ENCODE measurements at places on chromosomes 3 and 15.

- DNase-seq, result no peak
Observed at GRCh38 chr3:160797356-160797755, 41.3 kb downstream of the PPM1L start.

DNA sequence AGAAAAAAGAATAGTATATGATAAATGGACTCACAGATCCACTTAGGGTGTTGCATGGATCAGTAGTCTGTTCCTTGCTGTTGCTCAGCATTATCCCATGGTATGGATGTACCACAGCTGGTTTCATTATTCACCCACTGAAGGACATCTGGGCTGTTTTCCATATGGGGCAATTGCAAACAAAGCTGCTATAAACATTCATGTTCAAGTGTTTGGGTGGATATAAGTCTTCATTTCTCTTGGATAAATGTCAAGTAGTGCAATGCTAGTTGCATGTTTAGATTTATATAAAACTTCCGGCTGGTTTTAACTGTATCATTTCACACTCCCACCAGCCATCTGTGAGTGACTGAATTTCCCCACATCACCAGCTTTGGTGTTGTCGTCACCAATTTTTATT is 137.7 kb downstream of the ASB7 start:
- DNase-seq, result no peak

DNA sequence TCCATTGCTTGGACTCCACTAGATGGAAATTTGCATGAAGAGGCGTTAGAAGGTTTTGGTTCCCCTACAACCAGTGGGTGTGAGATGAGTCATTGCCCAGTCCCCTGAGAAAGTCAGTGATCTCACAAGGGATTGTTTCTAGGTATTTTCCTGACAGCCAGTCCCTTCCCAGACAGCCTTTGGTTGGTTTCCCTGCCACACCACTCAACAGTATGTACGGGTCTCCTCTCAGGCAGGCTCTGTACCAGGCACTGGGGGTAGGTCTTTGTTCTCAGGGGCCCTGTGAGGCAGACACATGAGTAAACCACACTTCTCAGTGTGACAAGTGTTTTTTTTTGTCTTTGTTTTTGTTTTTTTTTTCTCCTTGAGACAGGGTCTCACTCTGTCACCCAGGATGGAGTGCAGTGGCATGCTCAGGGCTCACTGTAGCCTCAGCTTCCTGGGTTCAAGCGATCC is 4.0 kb downstream of the LAMP3 start:
- DNase-seq, result no peak

- no peak for DNase-seq
Observed at GRCh38 chr15:33330931-33331330, 20.2 kb downstream of the RYR3 start.

DNA sequence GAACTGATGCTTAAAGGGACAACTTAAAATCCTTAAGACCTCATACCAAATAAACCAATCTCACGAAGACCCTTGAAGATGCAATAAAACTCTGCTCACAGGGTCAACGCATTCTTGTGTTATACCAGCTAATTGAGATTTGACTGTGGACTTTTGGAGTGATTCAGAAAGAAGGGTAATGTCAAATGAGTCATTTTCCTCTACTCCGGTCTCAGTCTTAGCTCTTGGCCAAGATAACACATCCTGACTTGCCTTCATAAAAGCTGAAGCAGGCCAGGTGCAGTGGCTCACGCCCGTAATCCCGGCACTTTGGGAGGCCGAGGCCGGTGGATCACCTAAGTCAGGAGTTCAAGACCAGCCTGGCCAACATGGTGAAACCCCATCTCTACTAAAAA is 3.8 kb downstream of the PKM start:
- no peak for DNase-seq

DNA sequence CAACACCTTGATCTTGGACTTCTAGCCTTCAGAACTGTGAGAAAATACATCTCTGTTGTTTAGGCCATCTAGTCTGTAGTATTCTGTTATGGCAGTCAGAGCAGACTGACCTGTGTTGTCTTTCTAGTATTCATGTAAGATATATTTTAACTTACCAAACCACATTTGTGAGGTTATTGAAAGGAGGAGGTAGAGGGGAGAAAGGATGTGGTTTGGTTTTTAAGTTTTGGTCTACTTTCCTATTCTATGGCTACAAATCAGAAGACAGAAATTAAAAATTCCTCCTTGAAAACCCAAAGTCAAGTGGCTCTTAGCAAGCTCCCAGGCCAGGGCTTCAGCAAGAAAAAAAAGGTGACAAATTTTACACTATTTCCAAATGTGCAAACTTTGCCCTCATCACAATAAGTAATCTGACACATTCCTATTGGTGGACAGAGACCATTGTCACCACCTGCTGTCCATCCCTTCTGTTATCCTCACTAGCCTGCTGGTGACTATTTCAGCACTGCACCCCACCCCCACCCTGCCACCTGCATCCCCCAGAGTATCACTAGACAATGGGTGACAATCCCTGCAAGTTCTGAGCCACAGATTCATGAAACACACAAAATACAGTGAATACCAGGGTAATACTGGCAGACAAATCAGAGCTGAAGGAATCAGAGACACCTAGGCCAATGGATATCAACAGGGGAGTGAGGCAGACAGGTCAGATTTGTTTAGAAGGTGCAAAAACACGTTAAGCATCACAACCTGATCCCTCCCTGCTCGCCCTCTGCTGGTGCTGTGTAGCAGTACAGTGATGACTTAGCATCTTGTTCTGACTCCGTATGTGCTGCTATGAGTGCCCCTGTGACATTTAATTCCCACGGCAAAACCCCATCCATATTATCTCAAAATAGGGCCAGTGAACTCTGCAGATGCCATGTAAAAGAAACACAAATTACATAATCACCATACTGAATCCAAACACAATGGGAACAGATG is 79.0 kb upstream of the DCLK3 start:
- peak; percentile 24 for DNase-seq

DNA sequence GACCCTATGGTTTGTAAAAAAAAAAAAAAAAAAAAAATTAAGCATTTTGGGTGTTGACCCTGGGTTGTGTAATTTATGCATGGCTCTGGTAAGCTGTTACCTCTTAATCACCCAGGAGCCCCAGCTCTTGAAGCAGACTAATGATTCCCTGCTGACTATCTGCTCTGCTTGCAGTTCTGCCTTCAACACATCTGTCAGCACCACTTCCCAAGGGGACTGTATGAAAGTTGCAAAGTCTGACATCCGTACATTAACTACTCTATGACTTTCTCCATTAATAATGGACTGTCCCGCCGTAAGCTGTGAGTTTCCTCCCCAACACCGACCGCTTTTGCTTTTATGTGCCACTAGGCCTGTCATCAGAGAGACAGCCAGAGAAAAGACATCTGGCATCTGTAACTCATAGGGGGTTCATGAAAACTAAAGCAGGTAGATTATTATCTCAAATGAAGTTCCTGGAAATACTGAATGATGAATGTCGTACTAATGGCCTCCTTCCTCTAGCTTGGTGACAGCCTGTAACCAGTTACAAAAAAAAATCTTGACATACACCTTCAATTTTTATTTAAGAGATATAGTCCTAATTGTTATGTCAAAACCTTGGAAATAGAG is 271.5 kb downstream of the IL5RA start:
- DNase-seq, result no peak

DNA sequence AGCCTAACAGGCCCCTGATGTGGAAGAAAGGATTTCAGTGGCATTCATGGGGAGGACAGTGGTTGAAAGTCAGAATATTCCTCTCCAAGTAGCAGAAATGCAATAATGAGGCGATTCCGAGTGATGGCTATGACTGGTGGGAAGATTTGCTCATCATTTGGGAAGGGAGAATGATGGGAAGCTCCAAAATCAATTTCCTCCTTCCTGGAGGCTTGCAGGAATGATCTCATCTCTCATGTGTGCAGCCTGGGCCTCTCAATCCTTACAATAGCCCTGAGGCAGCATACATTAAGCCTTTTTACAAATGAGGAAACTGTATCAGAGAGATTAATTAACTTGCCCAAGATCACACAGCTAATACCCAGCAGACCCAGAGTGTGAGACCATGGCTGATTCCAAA is 58.7 kb downstream of the BOC start:
- DNase-seq, result no peak

DNA sequence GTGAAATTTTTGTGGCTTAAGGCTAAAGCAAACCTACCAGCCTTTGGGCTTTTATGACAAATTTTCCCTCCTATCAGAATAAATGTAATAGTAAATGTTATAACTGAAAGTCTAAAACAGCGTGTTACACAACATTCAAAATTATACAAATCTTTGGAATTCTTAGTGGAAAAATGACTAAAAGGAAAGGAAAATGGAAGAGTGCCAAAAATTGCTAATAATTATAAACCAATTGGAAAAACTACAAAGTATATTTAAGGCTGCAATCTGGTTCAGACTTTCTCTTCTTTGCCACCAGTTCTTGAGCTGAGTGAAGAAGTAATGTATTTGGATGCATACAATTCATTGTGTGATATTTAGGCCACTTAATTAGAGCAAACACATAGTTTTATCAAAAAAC is 45.6 kb upstream of the PHLDB2 start:
- DNase-seq, result no peak

DNA sequence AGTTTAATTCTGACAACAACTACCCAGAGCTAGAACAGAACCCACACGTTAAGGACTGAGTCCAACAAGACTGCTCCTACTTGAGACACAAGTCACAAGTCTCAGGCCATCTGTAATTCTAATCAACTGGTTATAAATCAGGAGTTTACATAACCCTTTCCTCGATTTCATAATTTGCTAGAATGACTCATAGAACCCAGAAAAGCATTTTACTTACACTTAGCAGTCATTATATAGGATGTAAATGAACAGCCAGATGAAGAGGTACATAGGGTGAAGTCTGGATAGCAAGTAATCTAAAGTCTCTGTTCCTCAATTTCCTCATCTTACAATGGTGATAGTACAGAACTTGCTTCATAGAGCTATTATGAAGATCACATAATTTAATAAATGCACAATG is 1018.2 kb downstream of the DIPK2A start:
- no peak for DNase-seq

DNA sequence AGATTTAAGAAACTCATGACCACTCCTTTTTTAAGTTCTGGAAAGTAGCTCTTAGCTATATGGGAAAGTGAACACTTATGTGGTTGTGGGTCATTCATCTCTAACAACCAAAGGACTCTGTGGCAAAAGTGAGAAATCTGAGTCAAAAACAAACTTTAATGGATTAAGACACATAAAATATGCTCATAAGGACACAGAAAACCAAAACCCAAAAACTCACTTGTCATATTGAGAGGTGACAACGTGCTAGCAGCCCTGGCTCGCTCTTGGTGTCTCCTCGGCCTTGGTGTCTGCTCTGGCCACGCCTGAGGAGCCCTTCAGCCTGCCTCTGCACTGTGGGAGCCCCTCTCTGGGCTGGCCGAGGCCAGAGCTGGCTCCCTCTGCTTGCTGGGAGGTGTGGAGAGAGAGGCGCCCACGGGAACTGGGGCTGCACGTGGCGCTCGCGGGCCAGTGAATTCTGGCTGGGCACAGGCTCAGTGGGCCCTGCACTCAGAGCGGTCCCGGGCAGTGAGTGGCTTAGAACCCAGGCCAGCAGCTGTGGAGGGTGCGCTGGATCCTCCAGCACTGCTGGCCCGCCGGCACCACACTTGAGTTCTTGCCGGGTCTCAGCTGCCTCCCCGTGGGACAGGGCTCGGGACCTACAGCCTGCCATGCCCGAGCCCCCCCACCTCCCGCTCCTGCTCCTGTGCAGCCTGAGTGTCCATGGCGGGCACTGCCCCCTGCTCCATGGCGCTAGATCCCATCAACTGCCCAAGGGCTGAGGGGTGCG is 30.3 kb upstream of the SKIL start:
- DNase-seq, result no peak

- DNase-seq, result no peak
Observed at GRCh38 chr3:123732447-123732846, 147.6 kb upstream of the HACD2 start.

DNA sequence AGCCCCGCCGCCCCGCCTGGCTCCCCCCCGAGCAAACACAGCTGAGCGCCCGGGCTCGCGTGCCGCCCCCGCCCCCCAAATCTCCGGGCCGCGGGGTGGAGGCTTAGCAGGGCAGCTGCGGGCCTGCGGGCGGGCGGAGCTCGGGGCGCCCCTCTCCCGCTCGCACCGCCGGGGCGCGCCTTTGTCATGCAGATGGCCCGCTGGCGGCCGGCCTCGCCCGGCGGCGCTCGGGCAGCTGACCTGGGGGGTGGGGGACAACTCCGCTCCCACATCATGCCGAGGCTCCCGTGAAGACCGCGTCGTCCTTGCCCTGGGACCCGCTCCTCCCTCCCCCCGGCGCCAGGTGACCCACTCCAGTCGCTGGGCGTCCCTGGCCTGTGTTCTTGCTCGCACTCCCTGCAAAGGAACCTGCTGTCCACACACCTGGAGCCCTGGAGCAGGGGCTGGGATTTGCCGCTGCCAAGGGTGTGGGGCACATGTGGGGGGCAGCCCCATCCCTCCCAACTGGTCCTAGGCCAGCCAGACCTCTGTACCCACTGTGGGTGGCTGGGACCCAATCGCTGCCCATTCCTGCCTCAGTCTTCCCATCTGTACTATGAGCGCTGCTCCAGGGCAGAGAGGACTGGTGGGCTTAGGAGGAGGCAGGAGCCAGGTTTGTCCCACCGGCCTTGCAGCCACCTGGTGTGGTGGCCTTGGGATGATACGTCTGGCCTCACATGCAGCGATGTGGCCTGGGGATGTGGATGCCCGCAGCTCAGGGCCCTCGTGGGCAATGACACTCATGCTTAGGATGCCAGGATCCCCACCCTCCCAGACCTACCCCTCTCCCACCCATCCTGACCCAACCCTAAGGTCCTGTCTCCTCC is 33.5 kb downstream of the DNAJB8 start:
- DNase-seq, result no peak

GRCh38 chr3:56042326-56042951 is 425.8 kb downstream of the ERC2 start:
- no peak for DNase-seq

DNA sequence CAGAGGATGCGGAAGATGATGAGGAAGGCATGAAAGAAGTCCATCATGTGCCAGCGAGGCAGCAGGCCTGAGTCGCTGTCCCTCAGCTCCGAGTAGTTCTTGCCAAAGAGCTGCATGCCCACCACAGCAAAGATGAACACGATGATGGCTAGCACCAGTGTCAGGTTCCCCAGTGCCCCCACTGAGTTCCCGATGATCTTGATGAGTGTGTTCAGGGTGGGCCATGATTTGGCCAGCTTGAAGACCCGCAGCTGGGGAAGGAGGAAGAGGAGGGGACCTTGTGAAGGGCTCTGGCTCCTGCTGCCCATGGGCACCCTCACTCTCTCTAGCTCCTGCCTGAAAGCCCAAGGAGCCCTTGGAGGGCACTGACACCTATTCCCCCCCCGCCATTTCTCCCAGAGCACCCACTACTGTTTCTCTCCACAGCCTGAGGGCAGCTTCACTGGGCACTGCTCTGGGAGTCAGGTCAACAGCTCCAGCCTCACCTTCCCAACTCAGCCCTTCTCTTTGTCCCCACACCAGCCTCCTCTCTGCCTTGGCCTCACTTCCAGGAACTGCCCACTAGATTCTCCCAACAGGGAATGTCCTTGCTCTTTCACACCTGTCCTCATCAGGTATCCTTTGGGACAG is 63.6 kb downstream of the SCN5A start:
- no peak for DNase-seq

DNA sequence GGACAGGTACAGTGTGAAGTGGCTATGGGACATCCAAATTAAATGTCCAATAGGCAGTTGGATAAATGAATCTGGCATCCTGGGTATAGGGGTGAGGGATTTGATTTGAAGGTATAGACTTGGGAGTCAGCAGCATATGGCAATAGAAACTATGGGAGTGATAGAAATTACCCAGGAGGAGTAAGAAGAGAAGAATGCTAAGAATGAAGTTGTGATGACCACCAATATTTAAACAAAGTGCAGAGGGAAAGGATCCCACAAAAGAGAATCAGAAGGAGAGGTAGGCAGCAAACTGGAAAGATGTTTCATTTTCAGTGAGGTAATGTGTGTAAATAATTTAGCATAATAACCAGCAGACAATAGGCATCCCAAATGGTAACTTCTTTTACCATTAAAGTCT is 13.8 kb upstream of the MSL2 start:
- DNase-seq, result no peak
